ENCODE measurements at places on chromosomes 1 and 21.
A peak's percentile ranks its signal among the peaks of the same experiment; 100 is the strongest.

DNA sequence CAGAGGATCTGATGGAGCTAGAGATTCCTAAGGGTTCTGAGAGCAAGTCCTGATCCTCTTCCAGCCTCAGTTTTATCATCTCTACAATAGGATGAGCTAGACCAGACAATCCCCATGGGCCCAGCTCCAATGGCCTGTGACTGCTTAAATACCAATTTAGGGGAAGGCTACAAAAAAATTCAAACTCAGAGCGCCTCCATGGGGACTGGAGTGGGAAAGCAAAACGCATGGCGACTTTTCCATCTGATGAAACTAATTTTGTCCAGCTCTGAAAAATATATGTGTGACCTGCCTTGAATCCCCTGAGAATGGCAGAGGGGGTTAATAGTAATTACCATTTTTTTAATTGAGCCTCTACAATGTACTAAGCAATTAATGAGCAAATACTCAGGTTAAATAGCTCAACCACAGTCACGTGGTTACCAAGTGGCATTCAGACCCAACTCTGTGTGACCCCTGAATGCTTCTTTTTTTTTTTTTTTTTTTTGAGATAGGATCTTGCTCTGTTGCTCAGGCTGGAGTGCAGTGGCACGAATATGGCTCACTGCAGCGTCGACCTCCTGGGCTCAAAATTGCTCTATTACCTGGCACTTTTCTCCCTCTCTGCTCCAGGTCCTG, 8.4 kb downstream of the EXTL1 start:
- no peak for DNase-seq

DNA sequence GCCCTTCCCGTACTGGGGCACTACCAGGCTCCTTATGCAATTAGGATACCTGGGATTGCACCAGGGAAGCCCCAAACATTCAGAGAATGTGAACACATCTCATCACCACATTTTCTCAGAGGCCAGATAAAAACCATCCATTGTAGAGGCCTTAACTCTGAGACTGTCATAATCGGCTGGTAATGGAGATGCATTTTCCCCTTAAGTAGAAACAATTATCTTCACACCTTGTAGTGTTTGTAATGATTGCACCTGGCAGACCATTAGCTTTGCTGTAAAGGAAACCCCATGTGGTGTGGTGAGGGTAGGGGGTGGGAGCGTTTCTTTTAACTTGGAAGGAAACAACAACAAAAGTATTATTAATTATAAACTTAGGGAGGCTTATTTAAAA, 90.0 kb upstream of the TLR5 start:
- DNase-seq, result no peak

DNA sequence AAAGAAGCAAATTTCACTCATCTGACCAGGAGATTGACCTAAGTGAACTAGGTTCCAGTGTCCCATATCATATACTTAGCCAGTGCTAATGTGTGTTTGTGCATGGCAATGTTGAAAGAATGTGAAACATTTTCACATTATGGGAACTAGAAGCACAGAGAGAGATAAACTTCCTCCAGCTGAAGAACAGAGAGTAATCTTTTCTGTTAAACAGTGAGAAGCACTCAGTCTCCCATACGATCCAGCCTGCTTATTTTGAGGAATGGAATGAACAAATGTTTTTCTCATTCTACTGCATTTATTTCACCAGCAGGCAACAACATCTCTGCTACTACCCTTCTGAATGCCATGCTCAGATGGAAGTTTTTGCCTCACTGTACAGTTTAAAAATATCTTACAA, 170.5 kb downstream of the TTLL7 start:
- no peak for DNase-seq

GRCh38 chr1:17119076-17119772, at the start of gene PADI2:
PADI2 (minus strand) TSS chr1:17119451; CDS start chr1:17119371, 80 bp downstream.
- peak; percentile 64 for DNase-seq

DNA sequence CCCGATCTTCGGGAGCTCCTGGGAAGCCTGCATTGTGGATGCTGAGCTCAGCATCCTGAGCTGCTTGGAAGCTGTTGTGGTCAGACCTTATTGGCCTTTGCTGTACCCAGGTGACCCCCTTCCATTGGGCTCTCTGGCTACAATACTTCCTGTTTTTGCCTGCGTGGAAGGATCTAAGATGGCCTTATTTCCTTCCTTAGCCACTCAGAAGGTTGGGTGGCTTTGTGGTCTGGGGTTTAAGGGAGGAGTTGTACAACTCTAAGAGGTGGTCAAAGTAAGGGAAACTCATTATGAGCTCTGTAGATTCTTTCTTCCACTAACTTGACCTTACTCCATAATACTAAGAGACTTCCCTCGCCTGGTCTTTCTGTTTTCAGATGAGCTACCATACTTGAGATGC, 17.7 kb downstream of the PFKFB2 start:
- no peak for DNase-seq

GRCh38 chr1:109850194-109850593, 60.5 kb upstream of the CSF1 start:
- DNase-seq, result no peak

GRCh38 chr1:59704716-59705115, 110.0 kb upstream of the HOOK1 start:
- no peak for DNase-seq

DNA sequence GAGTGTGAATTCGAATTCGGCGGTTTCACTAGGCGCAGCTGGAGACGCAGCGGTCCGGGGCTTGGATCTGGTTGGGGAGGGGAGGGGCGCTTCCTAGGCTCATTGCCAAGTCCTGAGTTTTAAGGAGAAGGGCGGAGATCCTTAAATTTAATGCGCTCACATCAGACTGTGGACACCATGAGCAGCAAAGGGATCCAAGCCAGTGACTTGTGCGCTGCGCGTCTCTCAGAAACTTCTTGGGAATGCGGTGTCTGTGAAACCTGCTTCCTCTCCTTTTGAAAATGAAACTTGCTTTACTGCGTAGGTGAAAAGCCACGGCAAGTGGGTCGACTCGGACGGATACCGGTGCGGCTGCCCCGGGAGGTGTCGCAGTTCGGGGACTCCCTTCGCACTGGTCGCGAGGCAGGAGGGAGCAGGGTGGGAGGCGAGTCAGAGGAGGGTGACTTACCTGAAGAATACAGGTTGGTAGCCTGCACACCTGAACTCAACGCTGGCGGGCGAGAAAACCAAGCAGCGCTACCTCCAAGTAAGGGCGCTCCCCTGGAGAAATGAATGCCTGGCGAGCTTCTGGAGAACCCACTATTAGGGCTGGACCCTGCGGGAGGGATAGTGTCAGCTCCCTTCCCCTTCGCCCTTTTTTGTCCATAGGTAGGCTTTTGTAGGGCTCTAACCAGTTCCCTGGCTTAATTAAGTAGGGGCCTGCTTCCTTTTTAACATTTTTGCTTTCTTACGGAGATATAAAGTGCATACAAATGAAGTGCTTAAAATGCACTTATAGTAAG, 992 bp downstream of the TENT5C start:
- no peak for DNase-seq

DNA sequence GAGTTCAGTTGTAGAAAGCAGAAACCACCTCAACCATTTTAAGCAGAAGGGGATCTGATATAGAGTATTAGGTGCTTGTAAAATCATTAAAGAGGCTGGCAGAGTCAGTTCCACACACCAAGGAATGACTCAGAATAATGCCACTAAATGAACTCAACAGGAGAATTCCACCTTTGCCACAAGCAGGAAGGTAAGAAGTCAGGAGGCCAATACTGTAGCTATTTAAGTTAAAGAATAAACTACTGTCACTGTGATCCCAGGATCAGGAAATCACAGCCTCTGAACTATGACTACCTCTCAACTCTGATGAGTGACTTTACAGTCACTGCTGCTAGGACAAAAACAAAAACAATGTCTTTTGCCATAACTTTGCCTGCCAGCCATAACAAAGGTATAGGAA, 52.5 kb upstream of the PRMT6 start:
- DNase-seq, result no peak

DNA sequence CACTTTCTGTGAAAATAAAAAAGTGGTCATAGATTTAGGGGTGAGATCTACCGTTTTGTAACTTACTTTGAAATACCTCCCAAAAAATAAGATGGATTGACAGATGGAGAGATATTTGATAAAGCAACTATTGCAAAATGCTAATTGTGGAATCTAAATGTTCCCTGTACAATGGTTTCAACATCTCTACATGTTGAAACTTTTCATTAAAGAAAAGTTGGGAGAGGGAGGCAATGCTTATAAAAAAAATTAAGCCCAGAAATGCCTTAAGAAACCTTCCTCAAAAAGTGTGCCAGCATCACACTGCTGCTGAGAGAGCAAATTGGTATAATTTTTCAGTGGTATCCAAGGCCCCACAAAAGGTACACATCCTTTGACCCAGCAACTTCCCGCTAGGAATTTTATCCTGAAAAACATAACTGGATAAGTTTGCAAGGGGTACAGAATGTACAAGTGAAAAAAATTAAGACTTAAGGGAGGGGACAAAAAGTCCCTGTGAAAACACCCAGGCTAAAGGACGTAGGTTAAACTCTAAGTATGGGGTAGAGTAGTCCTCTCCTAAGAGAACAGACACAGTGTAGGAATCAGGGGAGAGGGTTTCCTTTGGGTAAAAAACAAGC, 84.3 kb downstream of the TGFBR3 start:
- DNase-seq, result no peak

DNA sequence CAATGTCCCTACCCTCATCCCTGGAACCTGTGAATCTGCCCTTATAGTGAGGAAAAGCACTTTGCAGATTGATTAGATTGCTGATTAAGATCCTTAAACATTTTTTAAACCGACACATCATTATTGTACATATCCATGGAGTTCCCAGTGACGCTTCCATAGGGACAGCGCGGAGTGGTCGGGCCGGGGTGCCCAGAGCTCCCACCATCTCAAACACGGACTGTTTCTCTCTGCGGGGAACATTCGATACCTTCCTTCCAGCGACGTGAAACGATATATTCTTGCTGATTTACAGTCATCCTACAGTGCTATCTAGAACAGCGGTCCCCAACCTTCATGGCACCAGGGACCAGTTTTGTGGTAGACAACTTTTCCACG, 4.0 kb downstream of the KRTAP10-12 start:
- no peak for DNase-seq

GRCh38 chr1:228475812-228476211, 11.4 kb upstream of the RNF187 start:
- DNase-seq, result no peak

DNA sequence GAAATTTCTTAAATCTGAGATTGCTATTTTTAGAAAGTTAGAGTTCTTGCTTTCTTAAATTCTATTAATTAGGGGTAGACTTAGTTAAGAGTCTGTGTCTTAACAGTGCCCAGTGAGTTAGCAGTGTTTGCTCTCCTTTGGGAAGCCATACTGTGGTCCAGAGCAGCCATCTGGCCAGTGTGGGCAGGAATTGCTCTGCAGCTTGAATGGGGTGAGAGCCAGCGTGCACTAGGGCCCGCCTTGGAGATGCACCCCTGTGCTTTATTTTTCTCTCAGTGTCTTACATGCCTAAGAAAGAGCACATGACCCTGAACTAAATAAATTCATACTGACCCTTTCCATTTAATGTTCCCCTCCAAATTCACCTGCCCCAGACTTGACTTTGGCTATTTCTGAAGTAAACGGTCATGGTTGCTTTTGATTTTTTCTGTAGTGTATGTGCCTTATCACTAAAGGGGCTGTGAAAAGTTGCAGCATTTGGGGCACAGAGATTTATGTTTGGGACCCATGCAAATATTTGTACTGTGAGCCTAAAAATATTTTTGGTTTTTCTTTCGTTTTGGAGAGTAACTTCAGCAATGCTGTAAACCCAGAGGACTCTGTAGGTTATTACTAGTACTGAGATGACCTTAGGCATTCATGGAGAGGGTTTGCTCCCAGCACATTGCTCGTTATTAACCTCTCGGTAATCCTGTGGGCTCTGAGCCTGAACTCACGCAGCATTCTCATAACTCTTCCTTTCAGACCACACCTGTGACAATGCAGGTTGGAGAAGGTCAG, 21.3 kb upstream of the KCNQ4 start:
- DNase-seq, result no peak

DNA sequence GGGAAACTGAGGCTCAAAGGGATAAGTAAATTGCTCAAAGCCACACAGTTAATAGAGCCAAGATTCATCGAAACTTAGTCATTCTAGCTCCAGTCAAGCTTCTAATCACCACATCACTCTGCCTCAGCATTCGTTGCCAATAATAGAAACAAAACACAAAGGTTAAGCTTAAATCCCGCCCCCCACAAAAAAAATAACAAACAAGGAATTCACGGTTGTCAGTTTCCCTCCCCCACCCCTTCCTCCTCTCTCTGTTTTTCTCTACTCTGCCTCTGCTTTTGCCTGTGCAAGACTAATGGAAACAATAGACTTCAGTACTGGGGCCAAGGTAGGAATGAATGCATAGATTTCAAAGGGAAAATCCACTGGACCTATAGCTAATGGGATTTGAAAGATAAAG, 70.7 kb upstream of the ZNF644 start:
- DNase-seq, result no peak

- no peak for DNase-seq
These were observed 61.6 kb downstream of the TMCO4 start for GRCh38 chr1:19738076-19738475.

- no peak for DNase-seq
These were observed 68.5 kb upstream of the GADD45A start for GRCh38 chr1:67616394-67616985.

- DNase-seq, result no peak
These were observed 40.4 kb upstream of the GJA5 start for GRCh38 chr1:147800804-147801203.

DNA sequence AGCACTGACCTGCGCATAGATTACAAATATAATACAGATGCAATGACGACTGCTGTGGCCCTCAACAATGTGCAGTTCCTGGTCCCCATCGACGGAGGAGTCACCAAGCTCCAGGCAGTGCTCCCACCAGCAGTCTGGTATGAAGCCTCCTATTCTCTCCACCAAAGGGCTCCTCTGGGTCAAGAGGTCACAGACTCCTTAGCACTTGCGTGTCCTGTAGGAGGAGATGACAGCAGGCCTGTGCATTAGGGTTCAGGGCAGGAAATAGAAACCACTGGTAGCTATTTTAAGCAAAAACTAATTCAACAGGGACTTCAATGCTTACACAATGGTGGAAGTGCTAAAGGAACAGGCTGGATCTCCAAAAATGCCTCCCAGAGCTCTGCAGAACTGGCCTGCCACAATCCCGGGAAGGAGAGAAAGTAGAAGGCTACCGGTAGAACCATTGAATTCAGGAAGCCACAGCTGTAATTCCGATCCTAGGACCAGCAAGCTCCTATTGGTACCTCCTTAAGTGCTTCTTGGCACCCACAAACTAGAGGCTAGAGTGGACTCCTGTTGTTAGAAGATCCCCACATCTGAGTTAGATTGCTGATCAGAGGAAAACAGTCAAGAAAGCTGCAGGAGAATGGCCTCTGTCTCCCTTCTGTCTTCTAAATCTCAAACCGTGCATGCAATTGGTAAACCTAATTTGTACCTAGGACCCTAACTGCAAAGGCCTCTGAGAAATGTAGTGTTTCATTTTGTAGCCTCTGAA, 12.7 kb upstream of the DYNLT5 start:
- no peak for DNase-seq

DNA sequence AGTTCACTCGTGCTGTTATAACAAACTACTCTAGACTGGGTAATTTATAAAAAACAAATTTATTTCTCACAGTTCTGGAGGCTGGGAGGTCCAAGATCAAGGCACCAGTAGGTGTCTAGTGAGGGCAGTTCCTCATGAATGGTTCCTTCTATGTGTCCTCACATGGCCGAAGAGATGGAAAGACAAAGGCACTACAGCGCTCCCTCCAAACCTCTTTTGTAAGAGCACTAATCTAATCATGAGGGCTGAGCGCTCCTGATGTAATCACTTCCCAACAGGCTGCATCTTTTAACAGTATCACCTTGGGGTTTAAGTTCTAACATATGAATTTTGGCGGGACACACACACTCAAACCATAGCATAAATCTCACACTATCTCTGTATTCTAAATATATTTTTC, 54.0 kb upstream of the KANK4 start:
- no peak for DNase-seq
